CD4-positive, alpha-beta T cell (primary cell): ENCODE measurements at places on chromosomes 16 and 17. TPM values are rescaled to one million over a fixed set of nuclear protein-coding genes. Genes with fewer than 3 reads are reported as not detected.

GRCh38 chr17:4879601-4880000 is 19.7 kb upstream of the C17orf107 start:
- no peak overlapping the region for H3K27ac ChIP-seq
- H3K27me3 ChIP-seq: no peaks in the 10 kb centered on the region
- no peak for DNase-seq
- peaks cover 2% of the 10 kb centered on the region for H3K4me1 ChIP-seq
- H3K36me3 ChIP-seq: peaks cover 30% of the 10 kb centered on the region
- H3K4me3 ChIP-seq: no peak overlapping the region

Gene OR2C1
- total RNA-seq: not detected

DNA sequence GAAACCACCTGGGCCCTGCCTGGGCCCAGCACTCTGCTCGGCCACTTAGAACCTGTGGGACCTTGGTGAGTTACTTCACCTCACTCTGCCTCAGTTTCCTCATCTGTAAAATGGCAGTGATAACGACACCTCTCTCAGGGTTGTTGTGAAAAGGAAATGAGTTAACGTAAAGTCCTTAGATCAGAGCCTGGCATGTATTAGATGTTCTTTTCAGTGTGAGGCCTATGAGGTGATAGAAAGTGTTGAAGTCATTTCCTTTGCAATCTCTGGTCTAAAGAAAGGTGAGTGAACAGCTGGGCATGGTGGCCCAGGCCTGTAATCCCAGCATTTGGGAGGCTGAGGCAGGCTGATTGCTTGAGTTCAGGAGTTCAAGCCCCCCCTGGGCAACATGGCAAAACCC is 51.7 kb upstream of the LGALS9 start:
- H3K27ac ChIP-seq: no peak overlapping the region
- no peaks in the 10 kb centered on the region for H3K27me3 ChIP-seq

DNA sequence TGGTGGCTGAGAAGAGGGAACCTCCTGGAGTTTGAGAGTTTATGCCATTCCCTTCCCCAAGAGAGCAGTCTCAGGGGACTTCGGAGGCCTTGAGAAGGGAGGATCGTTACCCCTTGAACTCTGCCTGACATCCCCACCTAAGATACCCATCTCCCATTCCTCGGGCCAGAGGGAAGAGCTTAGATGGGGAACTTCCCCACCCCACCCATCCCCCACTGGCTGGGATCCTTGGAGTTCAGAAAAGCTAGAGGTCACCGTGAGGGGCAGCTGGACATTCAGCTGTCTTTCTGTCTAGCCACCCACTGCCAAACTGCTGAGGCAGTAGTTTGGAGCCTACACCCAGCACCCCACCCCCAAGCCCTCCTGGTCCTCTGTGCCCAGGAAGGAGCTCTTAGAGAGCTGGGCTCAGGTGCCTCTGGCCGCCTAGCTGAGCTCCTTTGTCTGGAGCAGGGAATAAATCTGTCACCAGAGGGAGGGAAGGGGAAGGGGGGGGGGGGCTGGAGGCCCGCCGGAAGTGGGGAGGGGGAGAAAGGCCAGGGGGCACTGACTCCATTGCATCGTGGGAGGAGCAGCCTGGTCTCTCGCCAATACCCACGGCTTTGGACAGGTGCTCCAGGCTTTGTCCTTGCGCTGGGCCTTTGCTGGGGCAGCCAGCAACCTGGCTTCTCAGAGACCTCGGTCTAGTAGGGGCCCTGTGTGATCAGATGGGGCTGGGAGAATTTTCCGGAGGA is 1.0 kb downstream of the HSD11B2 start:
- peak overlapping the region; percentile 12 for H3K4me3 ChIP-seq
- H3K36me3 ChIP-seq: peaks cover 3% of the 10 kb centered on the region
- no peak for DNase-seq
- H3K4me1 ChIP-seq: peaks cover 20% of the 10 kb centered on the region
- peaks cover 28% of the 10 kb centered on the region for H3K27me3 ChIP-seq
- H3K27ac ChIP-seq: no peak overlapping the region

Gene KCNG4
- not detected for total RNA-seq

Gene RPL38
- 2,305 TPM for total RNA-seq

Gene ANKRD40CL
- not detected for total RNA-seq

- no peak overlapping the region for H3K4me3 ChIP-seq
- no peak for DNase-seq
- no peaks in the 10 kb centered on the region for H3K27me3 ChIP-seq
- H3K36me3 ChIP-seq: peaks cover 4% of the 10 kb centered on the region
- H3K4me1 ChIP-seq: peaks cover 58% of the 10 kb centered on the region
Observed at GRCh38 chr17:80647746-80648145, 103.1 kb downstream of the RPTOR start.
